ENCODE measurements at places on chromosomes 16 and 17. TPM values are rescaled to one million over a fixed set of nuclear protein-coding genes. Genes with fewer than 3 reads are reported as not detected.

The GAST gene
- not detected for total RNA-seq

The OR1F1 gene
- total RNA-seq = not detected

The PDIA2 gene
- 0.17 TPM for total RNA-seq

The CCL5 gene
- total RNA-seq = not detected

The SDK2 gene
- total RNA-seq = 0.15 TPM

The SHCBP1 gene
- total RNA-seq = 29.9 TPM

The ITGB3 gene
- total RNA-seq = 2.8 TPM

The TIGD7 gene
- total RNA-seq = 2.5 TPM

The LAT gene
- total RNA-seq = 1.2 TPM

The TBC1D3I gene
- total RNA-seq = under 0.01 TPM

The ABCC1 gene
- total RNA-seq = 28.6 TPM

The CCL8 gene
- total RNA-seq = not detected

The CLEC3A gene
- total RNA-seq = not detected

The SLFN14 gene
- total RNA-seq = not detected

The UNC13D gene
- total RNA-seq = 1.5 TPM

The TBC1D3G gene
- not detected for total RNA-seq

The LITAFD gene
- not detected for total RNA-seq

The PIMREG gene
- total RNA-seq = 81.5 TPM

The TSPAN10 gene
- 0.59 TPM for total RNA-seq

The SLC6A4 gene
- total RNA-seq = not detected

The CA5A gene
- total RNA-seq = not detected

The RNF167 gene
- 53.8 TPM for total RNA-seq

The CIBAR2 gene
- total RNA-seq = not detected

The SCIMP gene
- total RNA-seq = not detected

The UTS2R gene
- total RNA-seq = not detected

The WFDC1 gene
- total RNA-seq = 0.59 TPM

The OR2C1 gene
- total RNA-seq = not detected

The RAB11FIP4 gene
- 0.34 TPM for total RNA-seq

The TAC4 gene
- total RNA-seq = not detected

The CCL23 gene
- total RNA-seq = not detected

The CTRL gene
- 1.0 TPM for total RNA-seq

The TAT gene
- not detected for total RNA-seq

The ZNF423 gene
- 0.34 TPM for total RNA-seq

The CCL16 gene
- total RNA-seq = not detected

The CX3CL1 gene
- total RNA-seq = not detected

The HBA2 gene
- 1.6 TPM for total RNA-seq

The RND2 gene
- total RNA-seq = 0.45 TPM

The MSLN gene
- under 0.01 TPM for total RNA-seq

The GPRC5C gene
- 1.3 TPM for total RNA-seq

The WSCD1 gene
- total RNA-seq = 4.5 TPM

The GRB7 gene
- 0.84 TPM for total RNA-seq

The SCNN1G gene
- not detected for total RNA-seq

The GPR139 gene
- total RNA-seq = not detected

The ATPAF2 gene
- 9.6 TPM for total RNA-seq
